ENCODE measurements at places on chromosomes 5 and 9. TPM values are rescaled to one million over a fixed set of nuclear protein-coding genes. Genes with fewer than 3 reads are reported as not detected.
A peak's percentile ranks its signal among the peaks of the same experiment; 100 is the strongest.

- no peak for DNase-seq
Measured at GRCh38 chr5:140130949-140131733, 5.4 kb downstream of the IGIP start.

Gene TTF1
- total RNA-seq, result 10.3 TPM

- no peak for DNase-seq
Measured at GRCh38 chr5:180935203-180935602, 36.2 kb downstream of the BTNL8 start.

Gene LEAP2
- total RNA-seq, result 0.40 TPM

Gene NR5A1
- not detected for total RNA-seq

DNA sequence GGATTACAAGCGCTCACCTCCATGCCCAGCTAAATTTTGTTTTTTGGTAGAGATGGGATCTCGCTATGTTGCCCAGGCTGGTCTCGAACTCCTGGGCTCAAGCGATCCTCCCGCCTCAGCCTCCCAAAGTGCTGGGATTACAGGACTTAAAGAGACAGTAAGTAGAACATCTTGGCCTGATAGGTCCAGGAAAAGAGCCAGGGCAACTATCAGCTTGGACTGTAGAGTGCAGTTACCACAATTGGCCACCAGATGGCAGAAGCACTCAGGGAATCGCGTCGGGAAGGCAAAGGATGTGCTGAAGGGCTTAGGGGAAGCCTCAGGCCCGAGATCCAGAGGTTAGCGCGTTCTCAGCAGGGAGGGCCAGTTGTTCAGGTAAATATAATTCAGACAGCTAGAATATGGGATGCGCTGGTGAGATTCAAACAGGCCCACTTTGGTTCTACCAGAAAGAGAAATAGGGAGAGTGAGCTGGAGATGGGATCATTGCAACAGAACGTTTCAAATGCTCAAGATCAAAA, 21.5 kb downstream of the C9orf57 start:
- DNase-seq, result peak; percentile 72

DNA sequence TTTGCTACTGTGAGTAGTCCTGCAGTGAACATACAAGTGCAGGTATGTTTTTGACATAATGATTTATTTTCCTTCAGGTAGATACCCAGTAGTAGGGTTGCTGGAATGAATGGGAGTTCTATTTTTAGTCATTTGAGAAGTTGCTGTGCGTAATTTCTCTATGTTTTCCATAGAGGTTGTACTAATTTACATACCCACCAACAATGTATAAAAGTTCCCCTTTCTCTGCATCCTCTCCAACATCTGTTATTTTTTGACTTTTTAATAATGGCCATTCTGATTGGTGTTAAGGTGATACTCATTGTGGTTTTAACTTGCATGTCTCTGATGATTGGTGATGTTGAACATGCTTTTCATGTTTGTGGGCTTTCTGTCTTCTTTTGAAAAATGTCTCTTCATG, 64.7 kb upstream of the CTSL start:
- no peak for DNase-seq

DNA sequence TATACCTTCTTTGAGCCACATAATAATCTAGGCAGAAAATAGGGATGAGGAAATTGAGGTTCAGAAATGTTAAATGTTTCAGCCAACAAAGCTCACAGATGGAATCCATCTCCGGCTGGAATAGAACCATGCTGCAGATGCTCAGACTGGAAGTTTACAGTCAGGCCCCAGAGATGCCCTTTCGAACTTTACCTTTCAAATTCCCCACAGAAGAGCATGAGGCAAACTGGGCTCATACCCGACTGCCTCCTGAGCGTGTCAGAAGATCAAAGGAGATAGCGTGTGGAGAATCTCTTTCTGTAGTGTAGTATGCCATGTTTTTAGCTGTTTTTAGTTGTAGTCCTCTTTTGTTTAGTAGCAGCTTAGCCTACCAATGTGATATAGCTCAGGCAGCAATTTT, 72.0 kb upstream of the DAP start:
- no peak for DNase-seq

Gene IFNA2
- not detected for total RNA-seq

DNA sequence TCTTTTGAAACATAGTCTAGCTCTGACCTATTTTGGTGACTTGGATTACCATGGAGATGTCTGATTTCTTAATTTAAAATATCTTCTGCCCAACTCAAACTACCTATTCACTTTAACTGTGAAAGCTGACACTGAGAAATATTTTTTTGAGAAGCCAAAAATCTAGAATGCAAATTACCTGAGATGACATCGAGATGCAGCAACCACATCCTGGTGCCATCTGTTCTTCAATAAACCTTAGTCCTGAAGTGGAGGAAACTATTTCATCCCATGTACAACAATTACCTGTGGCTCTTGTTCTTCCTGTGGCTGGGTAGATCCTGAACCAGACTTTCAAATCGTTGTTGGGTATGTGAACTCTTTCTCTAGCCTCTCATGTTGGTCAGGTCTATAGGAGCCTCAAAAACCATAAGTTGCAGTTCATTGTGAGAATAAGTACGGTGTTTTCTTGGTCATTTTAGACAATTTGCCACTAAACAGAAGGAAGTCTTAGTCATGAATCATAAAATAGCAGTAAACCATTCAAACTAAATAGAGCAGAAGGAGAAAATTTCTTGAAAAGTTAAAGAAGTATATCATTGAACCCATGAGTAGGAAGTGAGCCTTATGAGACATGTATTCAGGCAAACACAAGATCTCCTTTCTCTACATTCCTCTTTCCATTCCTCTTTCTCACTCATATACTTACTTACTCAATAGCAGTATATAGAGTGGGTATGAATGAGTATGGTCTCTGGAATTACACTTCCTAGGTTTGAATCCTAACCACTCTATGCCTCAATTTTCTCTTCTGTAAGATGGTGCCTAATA, 176.0 kb downstream of the HMHB1 start:
- DNase-seq, result no peak

GRCh38 chr5:62152394-62153087, 153.5 kb upstream of the KIF2A start:
- DNase-seq, result no peak

Gene FBN2
- total RNA-seq, result 246 TPM

DNA sequence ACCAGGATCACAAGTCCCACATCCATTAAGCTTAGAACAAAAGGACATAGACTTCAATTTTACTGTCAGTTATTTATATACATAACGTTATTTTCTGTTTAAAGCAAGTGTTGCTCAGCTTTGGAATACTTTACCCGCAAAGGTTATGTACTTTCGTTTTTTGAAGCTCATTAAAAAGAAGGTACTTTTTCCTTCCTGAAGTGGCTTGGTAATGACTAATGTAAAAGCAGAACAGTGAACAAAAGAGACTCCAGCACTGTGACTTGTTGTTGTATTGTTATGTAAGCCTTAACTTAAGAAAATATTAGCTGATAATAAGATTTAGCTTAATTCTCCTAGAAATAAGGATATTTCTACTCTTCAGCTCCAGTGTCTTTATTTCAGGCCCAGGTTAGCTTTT, 97.3 kb upstream of the SLCO6A1 start:
- no peak for DNase-seq

GRCh38 chr9:107632661-107633060, 143.1 kb upstream of the KLF4 start:
- no peak for DNase-seq

DNA sequence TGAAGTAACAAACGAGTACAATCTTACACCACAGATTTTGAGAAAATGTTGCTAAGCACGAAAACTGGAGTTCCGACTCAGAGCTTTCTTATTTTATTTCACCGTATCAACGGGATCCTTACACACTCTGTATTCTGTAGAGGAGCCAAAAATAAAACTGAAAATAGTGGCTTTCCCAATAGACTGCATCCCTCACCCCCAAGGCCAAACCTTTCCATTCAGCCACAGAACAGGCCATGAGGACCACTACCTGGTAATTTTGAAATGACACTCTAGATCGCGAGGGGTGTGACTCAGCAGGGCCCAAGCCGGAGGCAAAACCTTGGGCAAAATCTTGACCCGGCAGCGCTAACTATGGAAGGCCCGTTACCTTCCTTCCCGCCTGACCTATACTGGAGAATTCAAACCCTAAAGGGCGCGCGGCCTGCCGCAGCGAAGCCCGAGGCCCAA, 432 bp downstream of the HSPA9 start:
- no peak for DNase-seq

DNA sequence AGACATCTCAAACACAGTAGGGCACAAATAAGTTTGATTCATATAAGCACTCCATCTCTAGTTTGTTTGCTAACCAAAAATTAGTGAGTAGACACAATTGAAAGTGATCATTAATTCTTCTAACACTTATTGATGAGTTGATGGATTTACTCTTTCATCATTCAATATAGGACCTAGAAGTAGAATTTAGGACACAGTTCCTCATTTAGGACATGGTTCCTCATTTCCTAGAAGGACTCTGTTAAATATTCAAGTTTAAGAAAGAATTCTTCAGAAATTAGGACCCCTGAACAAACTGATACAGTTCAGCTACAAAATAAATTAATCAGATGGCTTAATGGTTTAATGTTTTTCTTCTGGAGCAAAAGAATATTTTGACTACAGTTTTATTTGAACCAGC, 143.5 kb upstream of the PRR16 start:
- DNase-seq, result no peak

DNA sequence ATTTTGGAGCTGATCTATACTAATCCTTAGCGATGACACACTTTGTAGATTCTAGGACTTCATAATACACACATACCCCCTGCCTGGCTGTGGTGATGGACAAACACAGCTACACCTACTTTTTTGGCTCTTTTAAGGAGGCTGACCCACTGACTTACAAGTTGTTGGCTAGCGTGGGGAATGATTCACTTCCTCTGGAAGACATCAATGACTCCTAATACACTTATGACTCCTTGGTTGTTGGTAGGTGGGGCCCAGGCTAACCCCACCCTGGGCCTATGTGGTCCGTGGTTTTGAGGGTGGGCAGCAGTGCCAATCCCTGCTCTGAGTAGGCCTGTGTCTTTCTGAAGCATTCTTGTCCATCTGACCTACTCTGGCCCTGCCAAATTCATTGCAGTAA, 144.4 kb downstream of the SLC12A2 start:
- peak; percentile 69 for DNase-seq

GRCh38 chr9:125360601-125361000, 99.0 kb downstream of the GAPVD1 start:
- no peak for DNase-seq

GRCh38 chr5:149728303-149728702, 1.8 kb upstream of the PPARGC1B start:
- no peak for DNase-seq

Gene OSMR
- total RNA-seq, result 32.1 TPM

DNA sequence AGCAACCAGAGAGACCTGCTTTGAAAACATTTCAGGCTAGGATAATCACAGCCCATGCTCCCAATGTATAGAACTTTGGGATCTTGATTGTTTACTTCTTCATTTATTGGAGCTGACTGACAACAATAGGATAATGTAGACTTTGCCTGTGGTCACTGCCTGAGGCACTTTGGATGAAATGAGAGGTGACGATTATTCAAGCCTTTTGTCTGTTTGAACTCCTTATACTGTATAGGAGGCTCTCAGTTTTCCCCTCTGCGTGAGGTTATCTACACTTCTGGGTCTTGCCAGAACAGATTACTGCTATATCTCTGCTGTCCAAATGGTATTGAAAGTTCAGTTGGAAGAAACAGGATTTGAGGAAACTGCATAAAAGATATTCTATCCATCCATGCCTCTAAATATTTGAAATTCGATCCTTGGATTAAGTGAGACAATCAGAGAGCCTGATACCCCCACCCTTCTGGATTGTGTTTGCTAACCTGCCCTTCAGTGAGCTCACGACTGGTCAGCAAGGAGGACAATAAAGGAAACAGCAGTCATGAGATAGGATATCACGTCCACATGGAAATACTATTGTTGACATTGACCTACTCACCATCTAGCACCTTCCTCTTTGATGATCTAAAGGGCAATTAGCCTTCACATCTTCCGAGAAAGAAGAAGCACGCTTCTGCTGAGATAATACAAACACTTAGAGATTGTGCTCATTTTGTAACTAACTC, 98.1 kb downstream of the DOCK8 start:
- DNase-seq, result no peak

DNA sequence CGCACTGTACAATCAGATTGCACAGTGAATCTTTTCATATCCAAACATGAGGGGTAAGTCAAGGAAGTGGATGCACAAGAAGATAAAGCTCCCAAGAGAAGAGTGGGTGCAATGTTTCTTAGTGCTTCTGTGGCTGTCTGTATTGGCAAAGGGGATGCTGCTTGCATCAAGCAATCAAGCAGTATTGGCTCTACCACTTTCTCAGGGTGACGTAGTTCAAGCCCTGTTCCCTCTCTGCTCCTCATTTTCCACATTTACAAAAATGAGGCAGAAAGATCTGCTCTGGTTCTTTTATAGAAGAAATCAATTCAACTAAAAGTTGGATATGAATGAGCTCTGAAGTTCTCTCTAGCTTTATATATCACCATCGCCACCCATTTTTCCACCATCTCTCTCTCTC, 2.3 kb downstream of the TNFSF8 start:
- DNase-seq, result no peak

- DNase-seq, result no peak
Measured at GRCh38 chr5:88743231-88743834, 139.7 kb downstream of the MEF2C start.

GRCh38 chr9:107358986-107359385, 75.9 kb downstream of the RAD23B start:
- no peak for DNase-seq

All from HFFc6 (cell line).